ENCODE measurements at places on chromosomes 6 and 20. TPM values are rescaled to one million over a fixed set of nuclear protein-coding genes. Genes with fewer than 3 reads are reported as not detected.

- H3K4me1 ChIP-seq = peaks cover 26% of the 10 kb centered on the region
- no peak overlapping the region for H3K27ac ChIP-seq
- no peak overlapping the region for H3K4me3 ChIP-seq
- no peak for DNase-seq
- no peaks in the 10 kb centered on the region for H3K36me3 ChIP-seq
Measured at GRCh38 chr6:157861814-157862213, 38.8 kb downstream of the SNX9 start.

GRCh38 chr6:44064089-44064947 lies 62.9 kb downstream of the MRPL14 start:
- no peak overlapping the region for H3K4me3 ChIP-seq
- peak; percentile 68 for DNase-seq

DNA sequence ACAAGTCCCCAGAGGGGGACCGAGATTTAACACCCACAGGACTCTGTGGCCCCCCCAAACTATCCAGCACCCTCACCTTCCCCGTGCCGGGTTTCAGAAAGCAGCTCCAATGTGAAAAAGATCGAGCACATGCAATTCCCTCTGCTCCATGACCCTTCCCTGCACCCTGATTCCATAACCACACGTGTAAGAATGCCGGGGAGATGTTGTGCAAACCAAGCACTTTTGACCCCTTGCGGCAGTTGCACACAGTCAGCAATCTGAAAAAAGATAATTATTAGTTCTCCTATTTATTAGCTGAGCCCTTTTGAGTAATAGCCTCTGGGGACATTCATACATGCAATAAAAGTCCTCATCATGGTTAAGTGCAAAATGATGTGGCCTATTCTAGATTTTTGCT lies 13.0 kb downstream of the FOXQ1 start:
- H3K27me3 ChIP-seq = no peaks in the 10 kb centered on the region
- H3K36me3 ChIP-seq = no peaks in the 10 kb centered on the region
- H3K27ac ChIP-seq = peak overlapping the region; percentile 56

DNA sequence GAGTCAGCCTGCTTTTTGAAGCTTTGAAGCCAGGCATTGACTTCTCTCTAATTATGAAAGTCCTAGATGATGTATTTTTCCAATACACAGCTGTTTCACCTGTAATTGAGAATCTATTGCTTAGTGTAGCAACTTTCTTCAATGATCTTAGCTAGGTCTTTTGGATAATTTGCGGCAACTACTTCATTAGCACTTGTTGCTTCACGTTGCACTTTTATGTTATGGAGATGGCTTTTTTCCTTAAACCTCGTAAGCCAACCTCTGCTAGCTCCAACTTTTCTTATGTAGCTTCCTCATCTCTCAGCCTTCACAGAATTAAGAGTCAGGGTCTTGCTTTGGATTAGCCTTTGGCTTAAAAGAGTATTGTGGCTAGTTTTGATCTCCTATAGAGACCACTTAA lies 44.8 kb downstream of the PHIP start:
- peaks cover 15% of the 10 kb centered on the region for H3K36me3 ChIP-seq
- no peak overlapping the region for H3K27ac ChIP-seq
- DNase-seq = no peak
- no peaks in the 10 kb centered on the region for H3K27me3 ChIP-seq
- peaks cover 7% of the 10 kb centered on the region for H3K4me1 ChIP-seq
- H3K4me3 ChIP-seq = no peak overlapping the region

DNA sequence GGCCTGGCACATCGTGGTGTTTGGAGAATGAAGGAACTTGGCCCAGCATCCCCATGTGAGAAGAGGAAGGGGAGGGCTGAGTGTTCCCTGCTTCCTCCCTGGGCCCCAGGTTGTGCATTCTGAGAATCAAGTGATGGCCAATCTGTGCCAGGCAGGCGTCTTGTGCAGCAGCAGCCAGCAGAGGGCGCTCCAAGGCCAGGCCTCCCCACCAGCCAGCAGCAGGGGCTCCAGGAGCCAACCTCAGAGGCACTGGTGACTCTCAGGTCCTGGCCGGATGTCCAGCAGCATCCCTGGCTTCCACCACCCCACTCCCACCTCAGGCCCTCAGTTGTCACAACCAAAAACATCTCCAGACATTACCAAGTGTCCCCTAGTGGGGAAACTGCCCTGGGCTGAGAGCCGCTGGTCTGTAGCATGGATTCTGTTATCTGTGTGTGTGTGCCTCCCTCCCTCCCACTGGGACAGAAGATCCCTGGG lies 192.0 kb downstream of the PREX1 start:
- DNase-seq = peak; percentile 66
- H3K27me3 ChIP-seq = no peaks in the 10 kb centered on the region
- H3K4me1 ChIP-seq = no peaks in the 10 kb centered on the region
- no peak overlapping the region for H3K4me3 ChIP-seq

DNA sequence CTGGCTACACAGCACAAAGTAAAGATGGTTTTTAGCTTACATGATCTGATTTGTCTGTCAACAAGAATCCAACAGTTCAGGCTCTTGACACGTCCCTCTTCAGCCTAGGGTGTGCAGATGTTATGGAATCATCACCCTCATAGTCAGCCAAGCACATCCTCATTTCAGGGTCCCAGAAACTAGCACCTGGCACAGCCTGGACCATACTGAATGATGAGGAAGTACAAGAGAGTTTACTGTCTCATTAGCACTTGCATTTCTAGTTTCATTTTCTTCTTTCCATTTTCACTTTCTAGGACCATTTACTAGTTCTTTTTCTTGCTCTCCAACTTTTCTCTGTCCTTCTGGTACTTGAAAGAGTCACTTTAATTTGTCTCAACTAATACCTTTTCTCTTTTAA lies 6.5 kb downstream of the RIPOR2 start:
- DNase-seq = no peak
- no peak overlapping the region for H3K4me3 ChIP-seq
- H3K4me1 ChIP-seq = peaks cover 35% of the 10 kb centered on the region
- H3K27ac ChIP-seq = no peak overlapping the region

GRCh38 chr6:37669306-37669705 lies 28.4 kb downstream of the MDGA1 start:
- no peaks in the 10 kb centered on the region for H3K27me3 ChIP-seq
- H3K4me1 ChIP-seq = no peaks in the 10 kb centered on the region
- no peak for DNase-seq

- no peaks in the 10 kb centered on the region for H3K27me3 ChIP-seq
- no peaks in the 10 kb centered on the region for H3K4me1 ChIP-seq
- H3K4me3 ChIP-seq = no peak overlapping the region
- no peaks in the 10 kb centered on the region for H3K36me3 ChIP-seq
- H3K27ac ChIP-seq = no peak overlapping the region
- DNase-seq = no peak
Measured at GRCh38 chr6:153489479-153489878, 358.4 kb upstream of the RGS17 start.

DNA sequence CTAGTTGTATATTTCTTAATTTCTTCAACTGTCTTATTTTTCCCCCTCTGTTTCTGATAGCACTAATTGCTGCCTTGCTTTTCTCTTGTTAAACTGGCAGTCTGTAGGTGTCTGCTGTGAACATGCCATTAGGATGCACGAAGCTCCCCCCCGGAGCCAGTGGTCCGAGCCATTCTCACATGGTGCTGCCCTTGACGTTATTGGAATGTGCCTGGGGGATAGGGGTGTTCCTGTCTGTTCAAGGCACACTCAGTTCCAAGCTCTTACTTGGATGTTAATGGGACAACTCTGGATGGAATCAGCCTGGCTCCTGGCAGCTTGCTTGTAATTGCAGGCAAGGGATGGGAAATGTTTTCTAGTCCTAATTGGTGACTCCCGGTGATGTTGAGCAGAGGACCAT lies 68.4 kb downstream of the RREB1 start:
- peaks cover 35% of the 10 kb centered on the region for H3K4me1 ChIP-seq
- DNase-seq = no peak

GRCh38 chr6:16343593-16343992 lies 105.2 kb downstream of the GMPR start:
- H3K4me3 ChIP-seq = no peak overlapping the region
- peaks cover 18% of the 10 kb centered on the region for H3K4me1 ChIP-seq
- no peaks in the 10 kb centered on the region for H3K36me3 ChIP-seq
- no peak overlapping the region for H3K27ac ChIP-seq

DNA sequence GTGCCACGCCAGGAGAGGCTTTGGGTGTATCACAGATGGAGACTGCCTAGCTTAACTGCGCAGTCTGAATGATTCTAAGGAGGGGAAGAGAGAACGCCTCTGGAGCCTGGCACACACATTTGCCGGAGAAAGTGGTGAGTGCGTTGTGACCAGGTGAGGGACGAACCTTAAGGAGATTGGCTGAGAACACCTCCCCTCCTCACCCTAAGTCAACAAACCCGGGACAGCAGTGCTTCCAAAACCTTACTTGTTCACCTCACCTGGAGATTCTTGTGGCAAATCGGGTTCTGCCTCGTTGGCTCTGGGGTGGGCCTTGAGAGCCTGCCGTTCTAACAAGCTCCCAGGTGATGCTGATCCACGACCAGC lies 9.4 kb downstream of the SYNJ2 start:
- H3K27me3 ChIP-seq = no peaks in the 10 kb centered on the region
- no peak for DNase-seq
- H3K36me3 ChIP-seq = no peaks in the 10 kb centered on the region
- H3K4me1 ChIP-seq = peaks cover 12% of the 10 kb centered on the region

DNA sequence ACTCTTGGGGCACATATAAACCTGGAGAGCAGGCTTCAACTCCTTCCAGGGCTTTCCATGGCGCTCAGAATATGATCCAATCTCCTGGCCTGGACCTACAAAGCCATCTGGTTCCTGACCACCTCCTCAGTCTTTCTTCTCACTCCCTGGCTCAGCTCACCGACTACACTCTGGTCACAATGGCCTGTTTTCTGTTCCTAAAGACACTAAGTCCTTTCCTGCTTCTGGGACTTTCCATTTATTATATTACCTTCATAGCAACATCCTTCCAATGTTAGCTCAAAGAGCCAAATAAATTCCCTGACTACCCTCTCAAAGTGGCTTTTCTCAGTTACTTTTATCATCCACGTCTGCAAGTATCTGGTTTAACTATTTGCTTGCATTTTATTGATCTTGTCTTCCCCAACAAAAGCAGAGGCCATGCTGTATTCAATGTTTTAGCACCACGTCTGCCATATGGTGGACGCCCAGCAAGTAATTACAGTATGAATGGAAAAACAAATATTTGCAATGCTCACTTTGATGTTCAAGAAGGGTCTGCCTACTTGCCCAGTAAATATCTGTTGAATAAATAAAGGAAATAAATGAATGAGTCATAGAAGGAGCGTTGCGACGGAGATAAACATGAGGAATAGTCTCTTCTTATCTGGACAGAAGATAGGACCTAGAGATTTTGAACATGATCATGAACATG lies 328.4 kb downstream of the ESR1 start:
- H3K27ac ChIP-seq = no peak overlapping the region
- DNase-seq = no peak
- no peak overlapping the region for H3K4me3 ChIP-seq
- peaks cover 97% of the 10 kb centered on the region for H3K36me3 ChIP-seq
- H3K27me3 ChIP-seq = no peaks in the 10 kb centered on the region
- H3K4me1 ChIP-seq = no peaks in the 10 kb centered on the region

DNA sequence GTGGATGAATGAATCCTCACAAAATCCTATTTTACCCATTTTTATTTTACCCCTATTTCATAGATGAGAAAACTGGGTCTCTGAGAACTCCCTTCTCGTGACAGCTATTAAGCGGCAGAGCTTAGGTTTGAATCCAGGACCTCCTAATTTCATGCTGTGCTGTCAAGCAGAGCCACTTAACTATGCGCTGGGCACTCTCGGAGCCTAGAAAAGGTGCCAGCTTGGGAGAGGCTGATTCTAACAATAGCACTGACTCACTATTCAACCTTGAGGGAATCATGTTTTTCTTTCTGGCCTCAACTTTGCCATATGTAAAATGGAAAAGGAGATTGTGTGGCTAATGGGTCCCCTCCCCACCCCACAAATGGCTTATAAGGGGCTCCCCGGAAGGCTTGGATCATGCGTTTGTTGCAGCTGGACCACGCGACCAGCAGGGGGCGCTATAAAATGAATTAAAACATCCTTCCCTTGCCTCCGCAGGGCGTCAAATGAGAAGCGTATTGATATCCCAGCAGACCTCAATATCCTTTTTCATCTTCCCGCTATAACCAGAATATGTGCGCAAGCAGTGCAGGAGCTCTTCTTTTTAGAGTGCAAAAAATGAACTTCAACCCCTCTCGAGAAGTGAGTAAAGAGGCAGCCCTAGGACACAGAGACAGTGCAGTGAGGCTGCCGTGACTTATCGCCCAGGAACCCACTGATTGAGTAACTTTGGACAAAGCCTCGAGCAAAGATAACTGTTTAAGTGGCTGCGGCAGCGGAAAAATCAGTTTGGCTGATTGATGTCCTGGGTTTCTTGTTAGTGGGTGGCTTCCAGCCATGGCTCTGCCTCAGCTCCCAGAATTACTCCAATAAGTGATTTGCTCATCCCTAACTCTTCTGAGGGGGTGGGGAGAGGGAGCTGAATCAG lies 12.8 kb upstream of the PDYN start:
- DNase-seq = no peak
- no peaks in the 10 kb centered on the region for H3K36me3 ChIP-seq
- no peaks in the 10 kb centered on the region for H3K4me1 ChIP-seq
- H3K27ac ChIP-seq = no peak overlapping the region
- H3K4me3 ChIP-seq = no peak overlapping the region
- peaks cover 59% of the 10 kb centered on the region for H3K27me3 ChIP-seq

GRCh38 chr6:34792605-34793500 lies 970 bp downstream of the BLTP3A start:
- H3K4me1 ChIP-seq = peaks cover 28% of the 10 kb centered on the region
- H3K36me3 ChIP-seq = no peaks in the 10 kb centered on the region
- peak overlapping the region; percentile 94 for H3K27ac ChIP-seq
- H3K27me3 ChIP-seq = no peaks in the 10 kb centered on the region
- no peak for DNase-seq

DNA sequence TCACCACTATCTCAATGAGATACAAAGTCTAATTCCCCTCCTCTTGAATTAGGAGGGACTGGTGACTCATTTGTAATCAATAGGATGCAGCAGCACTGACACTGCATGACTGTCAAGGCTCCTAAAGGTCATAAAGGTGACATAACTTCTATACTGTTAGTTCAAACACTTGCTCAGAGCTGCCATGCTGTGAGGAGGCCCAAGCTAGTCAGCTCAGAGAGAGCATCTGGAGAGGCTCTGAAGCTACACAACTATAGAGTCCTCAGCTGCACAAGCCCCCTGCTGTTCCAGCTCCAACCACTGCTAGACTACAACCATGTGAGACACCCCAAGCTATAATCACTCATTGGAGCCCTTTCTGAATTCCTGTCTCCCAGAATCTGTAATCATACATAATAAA lies 17.0 kb upstream of the HEY2 start:
- no peaks in the 10 kb centered on the region for H3K36me3 ChIP-seq
- H3K27me3 ChIP-seq = peaks cover 12% of the 10 kb centered on the region
- no peak overlapping the region for H3K4me3 ChIP-seq
- no peak for DNase-seq

GRCh38 chr20:20205141-20205861 lies 153.0 kb downstream of the CFAP61 start:
- DNase-seq = no peak
- no peaks in the 10 kb centered on the region for H3K36me3 ChIP-seq
- no peaks in the 10 kb centered on the region for H3K4me1 ChIP-seq
- H3K4me3 ChIP-seq = no peak overlapping the region
- no peak overlapping the region for H3K27ac ChIP-seq

Gene PRICKLE4
- total RNA-seq = 12.1 TPM

Gene ECT2L
- 3.9 TPM for total RNA-seq

Gene IPCEF1
- total RNA-seq = 7.9 TPM

Gene PRSS16
- 13.4 TPM for total RNA-seq

Gene MYMX
- not detected for total RNA-seq

Gene ASIP
- not detected for total RNA-seq

All from lower lobe of right lung (tissue), 2 donors.